ENCODE measurements at places on chromosomes 2 and 18. TPM values are rescaled to one million over a fixed set of nuclear protein-coding genes. Genes with fewer than 3 reads are reported as not detected.
A peak's percentile ranks its signal among the peaks of the same experiment; 100 is the strongest.

SCYGR7 gene
- total RNA-seq = not detected

GRCh38 chr18:2448565-2449151 is 122.6 kb downstream of the METTL4 start:
- DNase-seq = no peak

DNA sequence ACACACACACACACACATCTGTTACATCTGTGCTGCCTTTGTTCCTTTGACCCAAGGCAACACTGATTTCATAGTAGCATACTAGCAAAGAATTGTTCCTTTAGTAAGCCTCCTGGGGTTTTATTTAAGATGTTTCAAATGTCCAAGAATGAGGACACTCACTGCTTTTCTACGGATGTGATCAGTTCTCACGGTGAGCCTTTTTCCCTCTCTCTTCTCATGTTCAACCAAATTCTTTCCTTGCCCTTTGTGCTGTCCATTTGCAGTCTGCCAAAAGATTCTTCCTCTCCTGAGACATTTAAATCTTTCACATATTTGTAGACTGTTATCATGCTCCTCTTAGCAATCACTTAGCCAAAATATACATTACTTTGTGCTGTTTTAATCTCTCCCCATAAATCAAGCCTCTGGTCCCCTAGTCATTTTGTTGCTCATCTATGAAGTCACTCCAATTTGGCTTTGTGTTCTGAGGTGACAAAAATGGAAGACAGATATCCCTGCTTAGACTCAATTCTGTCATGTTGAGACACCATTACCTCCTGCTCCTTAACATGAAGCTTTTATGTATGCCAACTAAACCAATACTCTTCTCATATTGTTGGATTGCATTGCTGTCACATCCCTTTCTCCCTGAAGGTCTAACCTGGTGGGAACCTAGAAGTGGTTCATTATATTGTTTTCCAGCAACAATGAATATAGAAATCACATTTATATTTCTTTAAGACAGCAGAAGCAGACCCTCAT is 1605.3 kb upstream of the ACVR2A start:
- no peak for DNase-seq

PLCL1 gene
- 100 TPM for total RNA-seq

FER1L5 gene
- not detected for total RNA-seq

GRCh38 chr2:52141076-52141475 is 1109.1 kb upstream of the NRXN1 start:
- DNase-seq = no peak

ZSCAN30 gene
- total RNA-seq = 13.2 TPM

IL36B gene
- total RNA-seq = not detected

DNA sequence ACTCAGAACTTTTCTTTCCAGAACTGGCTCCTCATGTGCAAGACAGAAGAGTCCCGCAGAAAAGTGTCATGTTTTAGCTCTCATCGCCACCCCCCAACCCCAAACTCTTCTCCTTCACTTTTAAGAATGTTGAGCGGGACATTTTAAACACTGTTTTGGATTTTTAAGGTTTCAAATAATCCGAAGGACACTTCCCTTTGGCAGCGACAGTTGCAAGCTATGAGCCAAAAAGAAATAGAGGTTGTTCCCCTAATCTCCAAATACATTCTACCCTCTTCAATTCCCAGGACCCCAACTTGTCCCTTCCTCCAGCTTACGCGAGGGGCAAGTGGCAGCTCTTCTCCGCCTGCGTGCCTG is 678 bp upstream of the UBE2E3 start:
- no peak for DNase-seq

DNA sequence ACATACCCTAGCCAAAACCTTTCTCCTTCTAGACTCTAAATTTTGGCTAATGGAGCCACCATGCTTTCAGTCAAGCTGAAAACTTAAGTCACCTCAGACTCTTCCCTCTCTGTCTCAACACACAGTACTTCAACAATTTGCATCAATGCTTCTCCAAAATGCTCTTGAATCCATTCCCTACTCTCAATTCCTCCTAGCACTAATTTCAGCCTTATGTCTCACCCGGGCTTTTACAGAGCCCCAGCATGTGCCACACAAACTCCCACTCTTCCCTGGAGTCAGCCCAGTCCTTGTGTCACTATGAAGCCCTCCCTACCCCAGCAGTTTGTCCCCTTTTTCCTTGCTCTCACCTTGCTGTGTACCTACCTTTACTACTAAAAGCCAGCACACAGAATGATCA is 38.7 kb downstream of the AAK1 start:
- no peak for DNase-seq

DNA sequence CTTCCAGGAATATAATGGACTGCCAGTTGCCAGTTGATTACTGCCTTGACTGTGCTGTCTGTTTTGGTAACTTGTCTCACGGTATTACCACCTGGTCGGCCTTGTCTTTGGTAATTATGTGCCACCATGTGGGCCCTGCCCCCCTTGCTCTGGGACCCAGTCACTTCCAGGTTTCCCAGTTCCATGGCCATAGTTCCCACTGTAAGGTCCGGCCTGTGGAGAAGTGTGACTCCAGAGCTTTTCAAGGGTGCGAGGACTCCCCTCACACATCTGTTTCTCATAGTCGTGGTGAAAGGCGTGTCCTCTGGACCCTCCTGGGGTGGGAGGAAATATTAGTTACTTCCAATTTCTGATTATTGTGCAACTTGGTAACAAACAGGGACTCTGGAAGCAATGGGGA is 150.5 kb downstream of the SEPTIN10 start:
- no peak for DNase-seq

DNA sequence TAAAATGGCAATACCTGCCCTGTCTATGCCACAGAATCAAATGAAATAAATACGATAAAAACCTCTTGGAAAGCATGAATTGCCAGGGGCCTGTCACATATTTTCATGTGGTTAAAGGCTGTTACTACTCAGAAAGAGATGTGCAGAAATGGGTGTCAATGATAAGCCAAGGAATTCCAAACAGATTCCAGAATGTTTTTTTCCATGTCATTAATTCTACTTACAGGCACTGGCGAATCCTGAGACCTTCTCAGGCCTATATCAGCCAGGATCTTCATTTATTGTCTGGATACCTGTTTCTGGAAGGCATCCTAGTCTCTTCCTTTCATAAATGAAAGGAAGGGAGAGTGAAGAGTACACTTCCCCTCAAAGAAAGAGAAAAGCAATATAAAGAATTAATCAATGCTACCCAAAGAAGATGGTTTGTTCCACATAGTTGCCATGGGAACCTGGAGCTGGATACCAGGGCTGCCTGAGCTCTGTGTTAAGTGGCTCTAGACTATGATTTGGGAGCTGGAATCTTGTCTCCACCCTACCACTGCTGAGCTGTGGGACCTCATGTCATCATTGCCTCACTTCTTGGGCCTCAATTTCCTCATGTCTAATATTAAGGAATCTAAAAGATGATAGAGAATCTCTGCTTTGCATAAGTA is 335.1 kb upstream of the SKOR2 start:
- DNase-seq = no peak

- no peak for DNase-seq
Measured at GRCh38 chr2:42297322-42297936, 63.6 kb downstream of the COX7A2L start.

DNA sequence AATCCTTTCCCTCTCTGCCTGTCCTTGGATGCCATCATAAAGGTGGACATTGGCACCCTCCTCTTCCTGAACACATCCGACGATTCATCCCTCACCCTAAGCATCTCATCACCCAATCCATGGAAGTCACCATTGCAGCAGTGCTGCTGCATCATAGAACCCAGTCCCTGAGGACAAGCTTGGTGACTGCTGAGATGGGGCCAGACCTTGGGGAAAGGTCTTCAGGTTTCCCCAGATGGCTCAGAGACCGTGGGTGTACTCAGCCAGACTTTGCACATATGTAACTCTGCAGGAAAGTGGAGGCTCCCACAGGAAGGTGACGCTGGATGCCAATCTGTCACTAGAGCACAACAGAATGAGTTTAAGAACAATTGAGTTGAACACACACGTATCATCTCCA is 202.2 kb downstream of the SOX11 start:
- no peak for DNase-seq

DNA sequence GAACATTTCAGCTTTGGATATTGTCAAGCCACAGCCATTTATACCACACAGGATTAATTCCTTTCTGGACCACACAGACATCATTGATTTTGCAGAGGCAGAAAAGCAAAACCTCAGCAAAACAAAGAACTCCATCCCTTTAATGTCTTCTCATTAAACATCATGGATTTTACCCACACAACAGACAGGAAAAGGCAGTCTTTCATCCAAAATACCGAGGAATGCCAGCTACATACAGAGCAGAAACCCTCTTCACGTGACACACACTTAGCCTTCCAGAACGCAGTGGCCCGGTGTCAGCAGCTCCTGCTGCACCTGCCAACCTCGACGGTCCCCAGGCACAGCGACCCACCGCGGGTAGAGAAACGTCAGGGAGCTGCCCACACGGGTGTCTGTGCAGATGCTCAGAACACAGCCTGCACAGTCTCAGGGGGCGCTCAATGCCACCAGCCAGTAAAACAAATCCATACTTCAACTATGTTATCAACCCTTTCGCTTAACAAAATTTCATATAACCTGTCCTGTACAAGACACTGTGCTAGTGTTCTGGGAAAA is 304.5 kb downstream of the EIPR1 start:
- no peak for DNase-seq

LRPPRC gene
- 98.6 TPM for total RNA-seq

- no peak for DNase-seq
Measured at GRCh38 chr2:209138079-209138478, 285.8 kb upstream of the MAP2 start.

REG1A gene
- not detected for total RNA-seq

ASB3 gene
- 11.7 TPM for total RNA-seq

DNA sequence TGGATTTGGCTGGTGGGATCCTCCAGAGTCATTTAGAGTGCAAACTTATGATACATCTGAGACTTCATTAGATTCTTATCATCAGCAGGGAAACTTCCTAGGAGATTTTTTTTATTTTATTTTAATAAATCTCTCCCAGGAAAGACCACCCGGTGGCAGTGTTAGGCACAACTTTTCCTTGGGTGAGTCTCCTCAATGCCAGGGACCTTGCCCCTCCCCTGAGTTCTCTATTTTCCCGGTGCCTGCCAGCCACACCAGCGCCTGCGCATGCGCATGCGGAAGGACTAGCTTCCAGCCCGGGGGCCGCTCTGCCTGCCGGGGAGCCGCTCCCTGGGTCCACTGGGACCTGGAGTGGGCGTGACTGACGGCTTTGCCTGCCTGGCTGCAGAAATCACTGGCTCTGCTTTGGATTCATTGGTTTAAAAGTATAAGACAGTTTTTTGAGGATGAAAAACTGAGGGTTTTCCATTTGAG is 86.6 kb downstream of the TMEM182 start:
- peak; percentile 93 for DNase-seq

- DNase-seq = no peak
Measured at GRCh38 chr2:230430957-230431910, 15.2 kb downstream of the SP100 start.

DNA sequence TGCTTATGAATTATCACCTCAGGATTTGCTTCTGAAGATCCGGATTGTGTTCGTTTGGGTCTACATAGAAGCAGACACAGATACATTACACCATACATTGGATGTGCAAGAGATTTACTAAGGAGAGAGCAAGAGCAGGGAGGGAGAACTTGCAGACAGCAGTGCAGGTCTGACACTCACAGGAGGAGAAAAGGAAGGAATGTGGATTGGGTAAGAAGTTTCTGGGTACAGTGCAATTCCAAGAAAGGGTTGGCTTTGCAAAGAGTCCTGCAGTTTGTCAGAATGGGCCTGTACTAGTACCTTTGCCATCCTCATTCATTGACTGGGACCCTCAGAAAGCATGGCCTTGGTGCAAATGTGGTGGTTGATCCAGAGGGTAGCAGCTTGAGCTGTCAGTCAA is 4.8 kb upstream of the THOC1 start:
- DNase-seq = no peak

ANTXR1 gene
- total RNA-seq = 28.9 TPM

GRCh38 chr2:28377984-28378678 is 14.5 kb upstream of the FOSL2 start:
- DNase-seq = no peak

GRCh38 chr18:63271148-63271547 is 48.4 kb downstream of the BCL2 start:
- DNase-seq = no peak

DNA sequence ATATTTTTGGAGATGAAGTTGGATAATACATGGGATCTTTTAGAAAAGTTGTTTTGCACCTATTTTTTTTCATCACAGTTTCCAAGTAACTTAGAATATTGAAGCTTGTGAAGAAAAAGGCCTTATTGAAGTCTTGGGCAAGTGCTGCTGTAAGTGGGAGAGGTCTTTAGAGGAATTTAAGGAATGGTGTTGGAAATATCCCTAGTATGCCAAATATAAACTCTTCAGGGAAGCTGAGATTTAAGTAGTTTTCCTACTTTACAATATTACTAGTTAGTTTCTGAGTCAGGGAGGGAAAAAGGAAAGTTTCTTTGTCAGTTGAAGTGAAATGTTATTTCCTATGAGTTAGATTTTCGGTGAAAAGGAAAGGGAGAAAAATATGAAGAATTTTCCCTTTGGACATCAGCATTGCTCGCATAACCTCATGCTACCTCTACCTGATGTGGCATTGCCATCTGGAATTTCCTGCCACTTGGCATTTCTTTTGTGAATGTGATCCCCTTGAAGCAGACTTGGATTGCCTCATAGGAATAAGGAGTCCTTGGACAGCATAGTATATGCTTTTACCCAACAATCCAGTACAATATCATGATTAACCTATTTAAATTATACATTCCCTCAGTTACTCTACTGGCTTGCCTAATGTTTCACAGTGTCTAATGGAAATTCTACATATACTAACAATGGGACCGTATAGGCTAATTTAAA is 12.1 kb downstream of the PLEKHH2 start:
- no peak for DNase-seq

DNA sequence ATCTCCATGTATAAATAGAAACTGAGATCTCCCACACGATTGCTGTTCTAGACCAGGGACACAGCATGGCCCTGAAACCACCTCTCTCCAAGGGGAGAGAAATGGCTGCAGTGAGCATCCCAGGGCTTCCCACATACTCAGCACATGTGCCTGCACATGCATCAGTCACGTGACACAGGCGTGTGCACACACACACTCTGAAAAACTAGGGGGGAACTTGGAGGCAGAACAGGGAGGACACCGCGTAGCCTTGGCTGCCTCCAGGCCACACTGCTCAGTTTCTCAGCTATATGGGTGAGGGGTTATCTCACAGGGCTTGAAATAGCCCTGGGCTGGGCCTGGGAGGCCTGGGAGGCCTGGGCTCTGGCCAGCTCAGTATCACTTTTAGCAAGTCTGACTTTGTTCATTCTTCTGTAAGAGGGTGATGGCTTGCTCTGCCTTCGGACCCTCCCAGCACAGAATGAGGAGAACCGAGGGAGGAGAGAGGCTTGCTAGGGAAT is 66.9 kb downstream of the EMX1 start:
- peak; percentile 84 for DNase-seq

Measured in left ventricle myocardium superior (tissue), 1 donor.